Progenitor cell of endocrine pancreas (in vitro differentiated cells): ENCODE measurements at places on chromosomes 6 and 20.

DNA sequence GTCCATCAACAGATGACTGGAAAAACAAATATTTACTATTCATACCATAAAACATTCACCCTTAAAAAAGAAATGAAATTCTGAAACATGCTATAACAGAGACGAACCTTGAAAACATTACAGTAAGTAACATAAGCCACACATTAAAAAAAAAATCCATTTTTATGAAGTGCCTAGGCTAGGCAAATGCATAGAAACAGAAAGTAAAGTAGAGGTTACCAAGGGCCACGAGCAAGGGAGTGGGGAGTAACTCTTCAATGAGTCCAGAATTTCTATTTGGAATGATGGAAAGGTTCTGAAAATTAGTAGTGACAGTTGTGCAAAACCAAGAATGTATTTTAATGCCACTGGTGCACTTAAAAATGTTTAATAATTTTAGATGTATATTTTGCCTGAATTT, 47.7 kb downstream of the STAU1 start:
- H3K27ac ChIP-seq, result no peak overlapping the region
- no peak overlapping the region for H3K4me3 ChIP-seq
- H3K36me3 ChIP-seq, result peaks cover 13% of the 10 kb centered on the region
- H3K4me1 ChIP-seq, result no peaks in the 10 kb centered on the region
- DNase-seq, result no peak
- no peaks in the 10 kb centered on the region for H3K27me3 ChIP-seq

- peaks cover 8% of the 10 kb centered on the region for H3K4me1 ChIP-seq
- no peak overlapping the region for H3K27ac ChIP-seq
- H3K27me3 ChIP-seq, result peaks cover 2% of the 10 kb centered on the region
- no peaks in the 10 kb centered on the region for H3K36me3 ChIP-seq
Observed at GRCh38 chr20:41889844-41890224, 271.7 kb upstream of the CHD6 start.

- DNase-seq, result peak; percentile 42
- no peaks in the 10 kb centered on the region for H3K4me1 ChIP-seq
- no peak overlapping the region for H3K27ac ChIP-seq
- H3K27me3 ChIP-seq, result no peaks in the 10 kb centered on the region
Observed at GRCh38 chr20:49541733-49542513, 26.0 kb downstream of the PTGIS start.

DNA sequence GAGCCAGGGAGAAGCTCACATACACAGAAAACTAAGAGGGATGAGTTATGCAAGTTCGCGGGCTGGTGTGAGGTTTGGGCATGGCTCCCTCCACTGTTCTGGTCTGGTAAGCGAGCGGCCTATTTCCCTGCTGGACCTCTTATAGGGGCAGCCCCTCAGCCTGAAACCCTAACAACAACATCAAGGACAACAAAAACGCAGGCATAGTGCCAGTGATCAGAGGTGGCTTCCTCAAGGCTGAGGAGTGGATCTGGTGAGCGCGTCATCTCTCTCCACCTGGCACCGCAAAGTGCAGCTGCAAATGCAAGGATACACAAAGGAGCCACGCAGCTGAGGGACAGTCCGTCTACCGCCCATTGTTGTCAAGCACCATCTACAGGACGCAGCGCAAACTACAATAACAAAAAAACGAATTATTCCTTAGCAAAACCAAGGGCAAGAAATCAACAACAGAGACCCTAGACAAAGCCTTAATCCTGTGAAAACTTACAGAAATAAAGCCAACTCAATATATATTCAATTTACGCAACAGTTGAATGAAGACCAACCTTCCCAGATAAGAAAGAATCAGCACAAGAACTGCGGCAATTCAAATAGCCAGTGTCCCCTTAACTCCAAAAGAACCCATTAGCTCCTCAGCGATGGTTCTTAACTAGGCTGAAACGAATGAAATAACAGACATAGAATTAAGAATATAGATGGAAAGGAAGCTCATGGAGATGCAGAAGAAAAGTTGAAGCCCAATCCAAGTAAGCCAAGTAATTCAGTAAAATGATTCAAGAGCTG, 9.2 kb upstream of the DEFB110 start:
- no peak for DNase-seq
- no peaks in the 10 kb centered on the region for H3K36me3 ChIP-seq
- peaks cover 4% of the 10 kb centered on the region for H3K27me3 ChIP-seq
- peak overlapping the region; percentile 80 for H3K27ac ChIP-seq
- peak overlapping the region; percentile 15 for H3K4me3 ChIP-seq
- H3K4me1 ChIP-seq, result peaks cover 2% of the 10 kb centered on the region

DNA sequence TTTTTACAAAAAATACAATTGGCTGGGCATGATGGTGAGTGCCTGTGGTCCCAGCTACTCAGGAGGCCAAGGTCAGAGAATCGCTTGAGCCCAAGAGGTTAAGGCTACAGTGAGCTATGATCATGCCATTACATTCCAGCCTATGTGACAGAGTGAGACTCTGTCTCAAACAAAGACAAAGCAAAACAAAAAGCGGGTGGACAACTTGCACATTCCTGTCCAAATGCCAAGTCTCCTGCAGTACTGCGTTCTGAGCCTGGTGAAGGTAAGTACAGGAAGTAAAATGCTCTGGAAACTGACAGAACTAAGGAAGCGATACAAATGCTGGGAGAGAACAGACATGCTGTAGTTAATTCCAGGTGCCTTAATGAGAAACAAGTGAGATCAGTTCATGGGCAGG, 20.4 kb upstream of the TMEM242 start:
- no peaks in the 10 kb centered on the region for H3K4me1 ChIP-seq
- H3K36me3 ChIP-seq, result no peaks in the 10 kb centered on the region
- H3K27ac ChIP-seq, result no peak overlapping the region
- peaks cover 30% of the 10 kb centered on the region for H3K27me3 ChIP-seq
- no peak for DNase-seq

- DNase-seq, result no peak
- H3K27ac ChIP-seq, result no peak overlapping the region
- H3K27me3 ChIP-seq, result no peaks in the 10 kb centered on the region
Observed at GRCh38 chr6:66321017-66321416, 614.0 kb upstream of the EYS start.

GRCh38 chr20:58569241-58570125, 54.3 kb upstream of the APCDD1L start:
- H3K4me3 ChIP-seq, result no peak overlapping the region
- H3K4me1 ChIP-seq, result peaks cover 7% of the 10 kb centered on the region
- no peaks in the 10 kb centered on the region for H3K36me3 ChIP-seq
- H3K27ac ChIP-seq, result no peak overlapping the region
- DNase-seq, result no peak
- H3K27me3 ChIP-seq, result peaks cover 7% of the 10 kb centered on the region

- no peak overlapping the region for H3K4me3 ChIP-seq
- H3K4me1 ChIP-seq, result no peaks in the 10 kb centered on the region
- H3K27me3 ChIP-seq, result peaks cover 4% of the 10 kb centered on the region
- DNase-seq, result no peak
- H3K36me3 ChIP-seq, result no peaks in the 10 kb centered on the region
- no peak overlapping the region for H3K27ac ChIP-seq
Observed at GRCh38 chr6:106167096-106167814, 81.1 kb downstream of the PRDM1 start.

GRCh38 chr20:25315418-25316210, 67.7 kb downstream of the PYGB start:
- H3K27ac ChIP-seq, result peak overlapping the region; percentile 88
- H3K27me3 ChIP-seq, result no peaks in the 10 kb centered on the region
- DNase-seq, result no peak

- H3K27me3 ChIP-seq, result no peaks in the 10 kb centered on the region
- H3K36me3 ChIP-seq, result no peaks in the 10 kb centered on the region
- no peak overlapping the region for H3K27ac ChIP-seq
- no peak for DNase-seq
- H3K4me3 ChIP-seq, result no peak overlapping the region
Observed at GRCh38 chr20:5056801-5057599, 55.7 kb upstream of the SLC23A2 start.

DNA sequence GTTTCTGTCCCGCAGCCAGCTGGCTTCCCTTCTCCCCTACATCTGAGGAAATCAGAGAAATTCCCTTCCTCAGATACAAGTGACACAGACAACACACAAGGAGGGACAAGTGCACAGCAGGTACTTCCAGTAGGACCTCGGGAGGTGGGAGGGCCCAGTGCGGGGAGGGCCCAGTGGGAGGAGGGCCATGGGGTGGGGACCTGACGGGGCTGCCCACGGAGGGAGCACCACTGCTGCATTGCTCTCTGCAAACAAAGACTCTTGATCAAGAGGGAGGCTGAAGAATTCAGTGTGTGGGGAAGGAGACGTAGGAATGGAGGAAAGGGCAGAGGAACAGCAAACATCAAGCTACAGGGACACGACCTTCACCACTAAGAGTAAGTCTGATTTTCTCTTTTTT, 9.0 kb downstream of the TAP2 start:
- no peak for DNase-seq
- peaks cover 49% of the 10 kb centered on the region for H3K27me3 ChIP-seq
- H3K27ac ChIP-seq, result no peak overlapping the region
- no peaks in the 10 kb centered on the region for H3K4me1 ChIP-seq

DNA sequence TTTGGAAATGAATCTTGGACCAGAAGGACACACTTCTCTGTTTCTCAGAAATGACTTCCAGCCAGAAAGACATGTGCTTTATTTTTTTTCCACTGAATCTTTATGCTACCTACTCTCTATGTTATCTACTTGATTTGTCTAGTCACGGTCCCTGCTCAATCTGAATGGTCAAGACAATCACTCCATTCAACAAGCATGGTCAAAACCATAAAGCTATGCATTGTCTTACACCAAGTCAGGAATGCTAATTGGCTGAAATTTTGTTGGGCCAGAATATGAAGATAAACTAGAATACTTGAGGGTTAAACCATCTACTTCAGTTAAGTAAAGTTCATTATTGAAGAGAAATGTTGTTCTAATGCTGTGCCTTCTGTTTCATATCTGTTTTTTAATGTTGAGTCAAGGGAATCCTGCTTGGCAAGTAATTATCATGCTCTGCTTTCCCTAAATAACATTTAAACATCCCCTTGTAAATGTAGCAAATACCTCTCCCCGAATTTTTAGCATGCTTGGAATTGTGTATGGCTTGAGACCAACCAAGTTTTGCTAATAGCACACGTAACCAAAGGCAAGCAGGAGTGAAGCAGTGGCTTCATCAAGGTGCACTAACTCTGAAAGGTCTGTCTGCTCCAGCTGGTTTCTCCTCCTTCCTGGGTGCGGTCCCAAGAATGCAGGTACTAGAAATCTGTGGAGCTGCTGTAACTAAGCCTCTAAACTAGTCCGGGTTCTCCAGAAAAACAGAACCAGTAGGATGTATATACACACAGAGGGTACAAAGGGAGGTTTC, 190.3 kb upstream of the CDYL start:
- H3K36me3 ChIP-seq, result no peaks in the 10 kb centered on the region
- no peaks in the 10 kb centered on the region for H3K27me3 ChIP-seq
- H3K4me3 ChIP-seq, result no peak overlapping the region
- no peaks in the 10 kb centered on the region for H3K4me1 ChIP-seq
- no peak overlapping the region for H3K27ac ChIP-seq
- DNase-seq, result no peak

DNA sequence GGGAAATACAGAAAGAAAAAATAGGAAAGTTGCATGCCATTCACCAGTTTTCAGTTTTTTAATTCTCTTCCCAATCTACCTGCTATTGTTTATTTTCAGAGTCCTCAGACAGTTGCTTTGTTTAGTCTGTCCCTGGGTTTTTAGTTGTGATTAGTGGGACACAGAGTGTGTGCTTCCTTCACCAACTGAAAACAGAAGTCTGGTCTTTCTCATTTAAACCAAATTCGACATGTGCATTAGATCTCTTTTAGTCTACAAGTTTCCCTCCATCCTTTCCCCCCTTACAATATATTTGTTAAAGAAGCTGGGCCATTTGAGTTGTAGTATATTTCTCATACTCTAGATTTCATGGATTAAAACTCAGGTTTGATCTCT, 58.7 kb upstream of the STMND1 start:
- DNase-seq, result no peak
- no peak overlapping the region for H3K27ac ChIP-seq
- no peak overlapping the region for H3K4me3 ChIP-seq
- H3K36me3 ChIP-seq, result no peaks in the 10 kb centered on the region
- H3K27me3 ChIP-seq, result no peaks in the 10 kb centered on the region
- H3K4me1 ChIP-seq, result peaks cover 8% of the 10 kb centered on the region

DNA sequence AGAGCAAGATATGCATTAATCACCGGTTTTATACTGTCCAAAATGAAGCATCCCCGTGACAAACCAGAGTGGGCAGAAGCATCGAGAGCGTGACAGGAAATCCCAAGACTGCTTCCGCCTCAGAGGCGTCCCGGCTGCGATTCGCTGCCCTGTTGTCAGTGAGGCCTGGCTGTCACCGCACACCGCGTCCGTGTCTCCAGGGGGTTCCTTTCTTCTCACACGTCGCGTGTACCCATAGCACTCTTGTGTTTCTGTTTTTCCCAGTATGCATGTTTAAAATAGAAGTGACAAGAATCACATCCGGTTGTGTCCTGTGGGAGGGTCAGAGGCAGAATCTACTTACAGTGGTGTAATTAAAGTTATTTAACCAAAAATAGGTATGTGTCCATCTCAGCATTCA, 8.3 kb upstream of the ADRM1 start:
- no peak overlapping the region for H3K4me3 ChIP-seq
- no peak overlapping the region for H3K27ac ChIP-seq
- H3K36me3 ChIP-seq, result peaks cover 18% of the 10 kb centered on the region

- no peaks in the 10 kb centered on the region for H3K36me3 ChIP-seq
- DNase-seq, result no peak
- H3K4me1 ChIP-seq, result peaks cover 11% of the 10 kb centered on the region
- peaks cover 14% of the 10 kb centered on the region for H3K27me3 ChIP-seq
Observed at GRCh38 chr6:167706313-167707109, 120.2 kb upstream of the AFDN start.

DNA sequence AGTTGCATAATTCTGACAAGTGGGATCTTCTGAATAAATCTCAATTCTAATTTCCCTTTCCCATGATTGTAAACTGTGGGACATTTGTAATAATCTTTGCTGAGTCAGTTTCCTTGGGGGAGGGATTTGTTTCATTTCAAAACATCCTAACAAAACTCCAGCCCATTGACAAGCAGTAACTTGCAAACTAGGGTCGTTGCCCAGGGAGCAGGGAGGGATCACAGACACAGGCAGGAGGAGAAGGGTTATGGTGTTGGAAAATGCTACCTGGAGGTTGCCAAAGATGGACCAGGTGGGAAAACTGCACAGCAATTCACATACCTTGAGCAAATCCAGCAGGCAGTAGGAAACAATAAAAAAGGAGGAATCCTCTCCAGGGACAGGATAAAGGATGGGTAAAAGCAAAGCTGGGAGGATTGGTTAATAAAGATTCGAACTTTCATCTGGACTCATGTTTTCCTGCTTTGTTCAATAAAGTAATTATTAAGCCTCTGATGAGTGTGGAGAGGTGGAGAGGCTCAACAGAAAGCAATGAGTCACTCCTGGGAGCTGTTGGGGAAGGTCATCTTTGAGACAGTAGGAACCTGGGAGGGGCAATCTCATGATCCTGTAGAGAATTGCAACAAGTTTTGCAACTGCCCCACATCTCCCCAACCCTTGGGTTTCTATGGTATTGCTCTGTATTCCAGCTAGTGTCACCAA, 87.3 kb upstream of the AKIRIN2 start:
- no peak overlapping the region for H3K4me3 ChIP-seq
- peaks cover 8% of the 10 kb centered on the region for H3K4me1 ChIP-seq
- no peaks in the 10 kb centered on the region for H3K36me3 ChIP-seq
- no peak overlapping the region for H3K27ac ChIP-seq
- no peak for DNase-seq
